Caki2 (cell line): ENCODE measurements at places on chromosomes 2 and 18.

DNA sequence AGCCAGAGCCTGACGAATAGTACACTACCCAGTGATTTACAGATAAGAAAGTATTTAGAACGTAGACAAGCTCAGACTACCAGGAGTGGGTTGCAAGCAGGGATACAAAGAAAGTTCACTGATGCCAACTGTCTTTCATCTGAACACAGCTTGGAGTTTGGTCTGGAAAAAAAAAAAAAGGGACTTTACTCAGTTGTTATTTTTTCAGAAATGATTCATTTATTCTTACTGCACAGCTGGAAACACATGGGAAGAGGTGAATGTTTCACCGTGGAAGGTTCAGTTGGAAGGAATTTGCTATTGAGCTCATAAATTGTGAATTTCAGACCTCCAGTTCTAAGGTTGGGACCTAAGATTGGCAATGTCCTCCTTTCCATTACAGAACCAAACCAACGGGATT, 259.7 kb downstream of the ETAA1 start:
- no peak for DNase-seq

- DNase-seq: no peak
These were observed 169.8 kb upstream of the HS6ST1 start for GRCh38 chr2:128488434-128488833.

DNA sequence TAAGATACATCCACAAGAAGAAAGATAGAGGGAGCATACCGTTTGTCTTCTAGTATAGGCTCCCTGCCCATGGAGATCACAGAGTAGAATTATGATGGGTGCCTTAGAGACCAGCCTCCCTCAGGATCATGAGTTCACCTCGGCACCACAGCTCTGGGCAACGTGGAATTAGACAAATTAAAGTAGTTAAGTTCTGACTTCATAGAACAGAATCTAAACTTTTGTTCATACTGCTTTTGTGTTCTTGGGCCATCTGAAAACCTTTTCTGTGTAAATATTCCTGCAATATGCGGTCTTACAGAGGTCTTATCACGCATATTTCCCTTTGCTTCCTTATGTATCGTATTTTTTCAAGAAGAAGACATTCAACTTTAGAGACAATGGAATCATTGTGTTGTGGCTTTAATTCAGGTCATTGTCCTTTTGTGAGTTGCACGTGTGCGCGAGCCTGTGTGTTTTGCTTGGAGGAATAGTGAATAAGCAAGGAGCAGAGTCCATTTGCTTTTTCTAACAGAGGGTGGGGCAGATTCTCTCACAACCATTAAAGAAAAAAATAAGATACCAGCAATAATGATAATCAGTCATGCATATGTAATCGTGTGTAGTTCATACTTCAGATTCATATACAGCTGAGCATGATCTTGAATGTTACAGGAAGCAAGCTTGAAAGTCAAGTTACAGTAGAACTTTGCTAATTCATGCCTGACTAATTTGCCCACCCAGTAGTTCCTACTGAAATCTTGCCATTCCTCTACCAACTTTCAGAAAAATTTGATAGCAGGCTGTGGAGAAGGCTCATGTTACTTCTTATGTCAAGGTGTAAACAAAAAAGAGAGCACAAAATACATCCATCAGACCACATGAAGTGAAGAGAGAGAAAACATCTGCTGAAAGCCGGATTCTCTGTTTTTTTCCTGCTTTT, 243.6 kb downstream of the NEDD4L start:
- DNase-seq: peak; percentile 61

DNA sequence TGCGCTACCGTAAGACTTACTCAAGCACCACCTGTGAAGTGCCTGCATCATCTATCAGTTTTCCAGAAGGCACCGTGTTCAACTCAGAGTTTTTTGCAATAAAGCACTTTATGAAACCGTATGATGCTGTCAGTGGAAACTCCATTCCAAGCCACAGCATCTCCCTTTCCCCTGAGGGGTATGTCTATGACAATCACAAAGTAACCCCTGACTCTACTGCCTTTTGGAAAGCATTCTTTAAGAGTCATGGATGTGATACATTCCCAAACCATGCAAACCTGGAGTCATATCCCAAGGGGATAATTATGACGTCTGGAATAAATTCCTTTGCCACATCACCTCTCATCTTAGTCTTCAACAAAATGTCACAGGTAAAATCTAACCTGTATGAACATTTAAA, 39.2 kb downstream of the UNC50 start:
- no peak for DNase-seq

DNA sequence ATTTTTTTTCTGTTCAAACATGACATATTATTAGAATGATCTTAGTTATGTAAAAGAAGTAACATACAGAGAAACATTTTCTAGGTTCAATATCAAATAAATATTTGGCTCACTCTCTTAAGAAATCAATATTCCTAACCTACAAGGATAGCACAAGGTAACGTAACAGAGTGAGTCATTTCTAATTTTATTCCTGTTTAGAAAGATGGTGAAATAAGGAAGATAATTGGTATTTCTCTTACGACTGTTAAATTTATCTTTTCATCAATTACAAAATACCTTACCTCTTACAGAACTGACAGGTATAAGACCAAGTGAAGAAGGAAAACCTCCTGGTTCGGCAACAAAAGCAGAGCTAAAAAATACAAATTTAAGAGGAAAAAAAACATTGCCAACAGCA, 45.1 kb downstream of the PRELID3A start:
- no peak for DNase-seq

GRCh38 chr18:43665105-43665788, 388.0 kb upstream of the SYT4 start:
- DNase-seq: no peak

DNA sequence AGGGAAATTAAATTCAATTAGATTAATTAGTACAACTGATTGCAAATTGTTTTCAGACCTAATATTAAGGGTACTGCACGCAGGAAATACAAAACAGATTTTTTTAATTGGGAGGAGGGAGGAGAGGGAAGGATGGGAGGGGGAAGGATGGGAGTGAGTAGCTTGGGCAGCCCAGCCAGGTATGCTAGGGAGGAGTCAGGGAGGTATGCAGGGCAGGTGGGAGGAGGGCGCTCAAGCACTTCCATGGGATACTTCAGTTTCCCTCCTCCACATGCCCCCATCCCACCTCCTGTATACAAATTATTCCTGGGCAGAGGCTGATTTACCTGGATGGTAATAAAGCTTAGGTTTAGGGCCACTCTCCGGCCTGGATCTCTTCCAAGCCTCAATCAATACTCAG, 76.6 kb upstream of the CAPN13 start:
- no peak for DNase-seq

DNA sequence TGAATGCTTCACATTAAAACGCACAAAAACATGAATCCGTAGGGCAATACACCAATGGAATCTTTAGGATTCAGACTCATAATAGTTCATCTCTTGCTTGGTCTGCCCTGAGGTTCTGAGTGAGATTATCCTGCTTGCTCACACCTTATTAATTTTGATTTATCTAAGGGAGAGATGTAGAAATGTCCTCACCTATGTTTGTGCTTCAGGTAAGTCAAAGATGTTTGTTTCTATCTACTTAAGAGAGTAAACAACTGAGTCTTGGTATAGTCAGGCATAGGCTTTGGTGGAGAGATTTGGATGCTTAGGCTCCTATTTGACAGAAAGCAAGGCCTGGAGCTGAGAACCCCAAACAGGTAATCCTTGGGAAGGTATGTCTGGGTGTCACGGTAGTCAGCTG, 231.0 kb upstream of the TNP1 start:
- DNase-seq: no peak

GRCh38 chr2:75560768-75561565, at the start of gene EVA1A:
EVA1A (minus strand) TSS chr2:75560939; CDS start chr2:75518140, 42,799 bp downstream.
- DNase-seq: peak; percentile 87

DNA sequence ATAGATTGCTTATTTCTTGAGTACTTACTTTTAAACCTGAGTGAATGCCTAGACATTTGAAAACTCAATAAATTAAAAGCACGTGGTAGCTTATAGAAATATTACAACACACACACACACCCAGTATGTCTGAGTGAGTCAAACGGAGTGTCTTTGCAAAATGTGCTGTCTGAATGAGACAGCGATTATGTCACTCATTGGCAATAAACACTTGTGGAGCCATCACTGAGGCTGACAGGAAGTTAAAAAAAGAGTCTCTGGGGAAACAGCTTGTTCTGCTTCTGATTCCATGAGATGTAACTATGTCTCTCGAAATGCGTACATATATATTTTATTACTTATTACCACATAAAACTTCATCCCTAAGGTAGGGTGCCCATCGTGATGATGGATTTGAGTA, 22.3 kb upstream of the VPS4B start:
- no peak for DNase-seq

DNA sequence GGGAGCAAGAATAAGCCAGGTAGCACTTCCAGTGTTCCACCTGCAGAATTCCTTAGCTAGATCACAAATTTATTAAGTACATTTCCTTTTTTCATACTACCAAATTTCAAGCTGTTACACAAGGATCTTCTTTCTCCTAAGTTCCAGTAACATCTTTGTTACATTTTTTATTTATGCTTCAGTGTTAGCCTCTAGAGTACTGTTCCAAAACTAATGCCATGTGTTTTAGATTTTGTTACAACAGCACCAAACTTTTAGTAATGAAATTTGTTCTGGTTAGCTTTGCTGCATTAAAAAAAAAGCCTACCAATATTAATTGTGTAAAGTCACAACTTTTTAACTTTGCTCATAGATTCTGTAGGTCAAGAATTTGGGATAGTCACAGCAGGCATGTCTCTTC, 161.1 kb downstream of the CAMKMT start:
- DNase-seq: no peak

- DNase-seq: no peak
These were observed 171.6 kb upstream of the PIEZO2 start for GRCh38 chr18:11320986-11321385.

GRCh38 chr18:58527952-58528287, 101.0 kb downstream of the ALPK2 start:
- DNase-seq: peak; percentile 37

GRCh38 chr2:172924097-172924660, 151.5 kb upstream of the MAP3K20 start:
- no peak for DNase-seq

DNA sequence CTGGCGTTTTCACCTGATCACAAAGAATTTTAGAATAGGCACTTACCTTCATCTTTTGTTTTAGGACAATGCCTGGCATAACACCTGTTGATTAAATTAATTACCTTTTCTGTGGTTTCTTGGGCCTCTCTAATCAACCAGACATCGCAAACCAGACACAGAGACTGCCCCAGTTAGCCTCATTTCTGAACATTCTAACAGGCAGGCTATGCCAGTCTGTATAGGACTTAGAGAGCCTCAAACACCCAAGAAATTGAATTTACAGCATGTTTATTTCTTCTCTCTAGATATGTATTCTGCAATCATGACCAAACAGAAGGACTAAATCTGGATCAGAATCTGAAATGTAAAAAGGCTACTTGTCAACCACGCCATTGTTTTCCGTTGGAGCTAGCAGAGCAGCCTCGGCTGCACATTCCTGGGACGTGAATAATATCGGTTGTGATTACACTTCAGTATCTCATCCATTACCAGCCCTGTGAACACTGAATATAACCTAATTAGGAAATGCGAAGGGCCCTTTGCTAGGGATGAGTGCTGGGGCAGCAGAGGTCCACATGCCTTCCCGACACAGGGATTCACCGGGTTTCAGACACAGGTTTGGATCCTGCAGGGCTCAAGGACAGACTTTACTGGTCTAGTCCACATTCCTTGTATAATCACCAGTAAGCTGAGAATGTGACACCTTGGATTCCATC, 17.5 kb upstream of the CDC42EP3 start:
- DNase-seq: peak; percentile 74

DNA sequence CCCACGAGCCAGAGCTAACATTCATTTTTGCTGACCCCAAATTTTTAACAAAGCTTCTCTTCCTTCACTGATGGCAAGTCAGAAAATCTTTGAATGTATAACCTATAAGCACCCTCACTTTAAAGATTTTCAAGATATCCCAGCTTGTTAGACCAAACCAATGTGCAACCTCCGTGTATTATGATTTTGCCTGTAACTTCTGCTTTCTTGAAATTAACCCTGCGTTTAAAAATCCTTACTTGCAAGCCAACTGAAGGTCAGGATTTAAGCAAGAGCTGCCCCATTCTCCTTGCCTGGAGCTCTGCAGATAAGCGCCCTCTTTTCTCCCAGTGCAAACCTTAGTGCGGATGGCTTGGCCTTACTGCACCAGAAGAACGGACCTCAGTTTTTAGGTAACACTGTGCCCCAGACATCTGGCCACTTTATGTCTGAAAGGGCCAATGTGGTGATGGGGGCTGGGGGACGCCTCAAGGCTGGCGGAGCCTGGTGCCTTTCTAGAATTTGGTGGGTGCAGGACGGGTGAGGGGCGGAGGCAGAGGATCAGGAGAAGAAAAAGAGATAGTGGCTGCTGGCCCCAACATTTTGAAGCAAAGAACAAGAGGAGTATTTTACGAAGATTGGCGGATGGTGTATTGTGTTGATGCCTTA, 805 bp upstream of the TNFRSF11A start:
- DNase-seq: no peak

- no peak for DNase-seq
These were observed 1.8 kb downstream of the ACVR1 start for GRCh38 chr2:157874348-157874747.

DNA sequence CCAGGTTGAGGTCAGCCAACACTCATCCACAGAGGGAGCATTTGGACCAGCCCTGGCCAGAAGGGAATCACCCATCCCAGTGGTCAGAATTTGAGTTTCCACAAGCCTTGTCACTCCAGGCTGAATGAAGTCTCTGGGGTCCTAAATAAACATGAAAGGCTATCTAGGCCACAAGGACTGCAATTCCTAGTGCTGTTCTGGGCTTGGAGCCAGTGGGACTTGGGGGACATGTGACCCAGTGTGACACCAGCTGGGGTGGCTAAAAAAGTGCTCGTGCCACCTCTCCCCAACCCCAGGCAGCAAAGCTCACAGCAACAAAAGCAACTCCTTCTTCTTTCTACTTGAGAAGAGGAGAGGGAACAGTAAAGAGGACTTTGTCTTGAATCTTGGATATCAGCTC, 91.7 kb downstream of the MDH1 start:
- DNase-seq: no peak

- DNase-seq: no peak
These were observed 205.5 kb upstream of the HS6ST1 start for GRCh38 chr2:128524183-128524582.

DNA sequence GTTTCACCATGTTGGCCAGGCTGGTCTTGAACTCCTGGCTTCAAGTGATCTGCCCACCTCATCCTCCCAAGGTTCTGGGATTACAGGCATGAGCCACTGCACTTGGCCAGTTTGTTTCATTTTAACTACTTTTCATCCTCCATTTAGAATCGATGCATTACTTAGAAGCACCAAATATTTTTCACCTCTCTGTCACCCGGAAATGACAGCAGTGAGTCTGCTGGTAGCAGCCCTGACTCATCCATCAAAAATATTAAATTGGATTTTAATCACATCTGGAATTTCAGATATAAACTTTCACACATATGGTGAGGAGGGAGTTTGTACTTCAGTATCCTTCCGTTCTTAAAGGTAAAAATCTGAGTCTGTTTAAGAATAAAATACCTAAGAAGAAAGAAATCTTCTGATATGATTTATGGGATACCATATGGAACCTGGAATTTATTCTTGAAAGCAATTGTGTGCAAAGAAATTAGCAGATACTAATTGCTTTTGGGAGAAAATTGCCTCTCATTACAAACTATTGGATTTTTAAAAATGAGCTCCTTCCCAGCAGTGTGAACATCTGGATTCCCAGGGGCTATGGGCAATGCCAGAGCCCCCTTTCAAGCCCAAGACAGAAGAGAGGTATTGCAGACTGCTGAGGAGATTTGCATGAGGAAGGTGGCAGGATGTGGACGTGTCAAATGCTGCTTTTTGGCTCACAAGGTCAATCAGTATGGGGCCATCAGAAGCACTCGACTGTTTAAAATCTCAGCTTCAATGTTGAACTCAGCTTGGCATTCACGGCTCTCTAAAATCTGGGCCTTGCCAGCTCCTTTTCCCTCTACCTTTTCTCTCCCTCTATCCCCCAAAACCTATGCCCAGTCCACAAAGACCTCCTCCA, 279.5 kb upstream of the SIX2 start:
- no peak for DNase-seq
